ENCODE measurements at places on chromosomes 5 and 9.

- DNase-seq, result no peak
These were observed 4.0 kb downstream of the MAN2A1 start for GRCh38 chr5:109693535-109694400.

DNA sequence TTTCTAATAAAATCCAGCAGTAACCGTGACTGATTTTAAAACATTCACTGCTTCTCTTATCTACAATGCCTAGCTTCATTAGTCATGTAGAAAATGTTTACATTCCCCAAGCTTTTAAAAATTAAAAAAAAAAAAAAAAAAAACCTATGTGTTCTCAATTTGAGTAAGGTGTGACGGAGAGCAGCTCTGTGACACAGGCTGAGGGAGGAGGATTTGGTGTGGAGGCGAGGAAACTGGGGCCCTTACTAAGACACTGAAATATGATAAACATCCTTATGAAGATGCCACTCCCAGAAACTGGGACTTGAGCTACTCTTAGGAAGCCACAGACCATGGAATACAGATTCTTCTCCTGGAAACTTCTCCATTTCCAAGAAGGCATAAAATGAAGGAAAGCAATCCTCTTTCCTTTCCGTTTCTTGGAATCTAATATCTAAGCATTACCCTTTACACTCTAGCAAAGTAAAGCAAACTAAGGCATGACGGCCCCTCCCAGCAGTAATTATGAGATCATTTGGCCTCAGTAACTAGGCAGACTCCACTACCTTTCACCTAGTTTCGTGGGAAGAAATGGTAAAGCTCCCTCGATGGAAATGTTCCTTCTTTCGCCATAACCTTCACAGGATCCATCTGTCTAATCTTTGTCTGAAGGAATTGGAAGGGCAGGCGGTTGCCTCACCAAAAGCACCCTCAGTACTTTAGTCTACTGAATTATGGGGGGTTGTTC is 23.5 kb downstream of the GRAMD2B start:
- DNase-seq, result no peak

DNA sequence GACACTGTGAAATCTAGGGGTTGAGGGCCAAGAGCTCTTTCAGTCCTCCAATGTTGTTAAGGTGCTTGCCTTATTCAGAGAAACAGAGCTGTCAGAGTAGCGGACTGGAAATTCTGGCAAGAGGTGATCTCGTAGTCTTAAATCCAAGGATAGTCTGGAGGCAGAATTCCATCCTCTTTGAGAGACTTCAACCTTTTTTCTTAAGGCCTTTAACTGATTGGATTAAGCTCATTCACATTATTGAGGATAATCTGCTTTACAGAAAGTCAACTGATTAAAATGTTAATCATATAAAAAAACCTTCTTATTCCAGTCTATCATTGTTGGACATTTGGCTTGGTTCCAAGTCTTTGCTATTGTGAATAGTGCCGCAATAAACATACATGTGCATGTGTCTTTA is 243.1 kb upstream of the COX7C start:
- DNase-seq, result no peak

- DNase-seq, result no peak
These were observed 299.6 kb downstream of the NTRK2 start for GRCh38 chr9:84969084-84969483.

- no peak for DNase-seq
These were observed 75.5 kb downstream of the ZNF354C start for GRCh38 chr5:179135441-179136215.

Data from NCI-H1092 (cell line).